Endothelial cell of umbilical vein (primary cell): ENCODE measurements at places on chromosomes 6 and 20. TPM values are rescaled to one million over a fixed set of nuclear protein-coding genes. Genes with fewer than 3 reads are reported as not detected.

The F13A1 gene
- not detected in 2 replicates for total RNA-seq

The CCN6 gene
- not detected in 2 replicates for total RNA-seq

The RBM24 gene
- 6.0 and 6.7 TPM in 2 replicates for total RNA-seq

The ANGPT4 gene
- total RNA-seq: not detected in 2 replicates

The POU5F1 gene
- total RNA-seq: not detected in 2 replicates

The FOXF2 gene
- not detected in 2 replicates for total RNA-seq

The ZNF341 gene
- 3.9 and 4.9 TPM in 2 replicates for total RNA-seq

The NRSN2 gene
- total RNA-seq: 36.7 and 36.9 TPM in 2 replicates

The AKAP12 gene
- 340 and 362 TPM in 2 replicates for total RNA-seq

The ARHGAP40 gene
- 0.12 and 0.20 TPM in 2 replicates for total RNA-seq

The PRDM13 gene
- total RNA-seq: not detected in 2 replicates

The DEF6 gene
- total RNA-seq: 0.77 and 1.0 TPM in 2 replicates

The TSBP1 gene
- not detected in 2 replicates for total RNA-seq

The OOEP gene
- total RNA-seq: not detected in 2 replicates

The C6orf132 gene
- total RNA-seq: 0.07 and 0.71 TPM in 2 replicates

The RNF182 gene
- 0.78 and 0.93 TPM in 2 replicates for total RNA-seq

The SYNGAP1 gene
- total RNA-seq: 14.3 and 15.1 TPM in 2 replicates

The EBF4 gene
- total RNA-seq: 3.0 and 3.4 TPM in 2 replicates
